ENCODE measurements at places on chromosomes 2 and 18. TPM values are rescaled to one million over a fixed set of nuclear protein-coding genes. Genes with fewer than 3 reads are reported as not detected.

The TMEM247 gene
- not detected for total RNA-seq

GRCh38 chr18:48953104-48953706 is 2.4 kb upstream of the SMAD7 start:
- peak overlapping the region; percentile 100 for H3K27ac ChIP-seq
- no peak for DNase-seq
- H3K4me1 ChIP-seq, result peaks cover 7% of the 10 kb centered on the region

GRCh38 chr18:37409878-37410277 is 155.7 kb downstream of the CELF4 start:
- DNase-seq, result no peak
- H3K27me3 ChIP-seq, result no peaks in the 10 kb centered on the region
- no peak overlapping the region for H3K27ac ChIP-seq
- no peak overlapping the region for H3K4me3 ChIP-seq

GRCh38 chr2:42961961-42962360 is 169.6 kb upstream of the HAAO start:
- no peaks in the 10 kb centered on the region for H3K27me3 ChIP-seq
- H3K4me3 ChIP-seq, result no peak overlapping the region
- DNase-seq, result no peak
- no peaks in the 10 kb centered on the region for H3K36me3 ChIP-seq
- peak overlapping the region; percentile 93 for H3K27ac ChIP-seq
- H3K4me1 ChIP-seq, result peaks cover 40% of the 10 kb centered on the region

GRCh38 chr2:152825834-152826233 is 107.4 kb downstream of the ARL6IP6 start:
- no peak overlapping the region for H3K27ac ChIP-seq
- DNase-seq, result no peak
- no peak overlapping the region for H3K4me3 ChIP-seq
- no peaks in the 10 kb centered on the region for H3K36me3 ChIP-seq
- H3K27me3 ChIP-seq, result no peaks in the 10 kb centered on the region

All from uterus (tissue), 4 donors.